ENCODE measurements at places on chromosomes 2 and 18.
A peak's percentile ranks its signal among the peaks of the same experiment; 100 is the strongest.

- DNase-seq, result peak; percentile 98
Observed at GRCh38 chr2:191866675-191867506, 20.0 kb upstream of the CAVIN2 start.

- DNase-seq, result no peak
Observed at GRCh38 chr2:19327496-19327895, 30.9 kb downstream of the OSR1 start.

GRCh38 chr2:33835911-33836310 lies 236.8 kb upstream of the FAM98A start:
- no peak for DNase-seq

DNA sequence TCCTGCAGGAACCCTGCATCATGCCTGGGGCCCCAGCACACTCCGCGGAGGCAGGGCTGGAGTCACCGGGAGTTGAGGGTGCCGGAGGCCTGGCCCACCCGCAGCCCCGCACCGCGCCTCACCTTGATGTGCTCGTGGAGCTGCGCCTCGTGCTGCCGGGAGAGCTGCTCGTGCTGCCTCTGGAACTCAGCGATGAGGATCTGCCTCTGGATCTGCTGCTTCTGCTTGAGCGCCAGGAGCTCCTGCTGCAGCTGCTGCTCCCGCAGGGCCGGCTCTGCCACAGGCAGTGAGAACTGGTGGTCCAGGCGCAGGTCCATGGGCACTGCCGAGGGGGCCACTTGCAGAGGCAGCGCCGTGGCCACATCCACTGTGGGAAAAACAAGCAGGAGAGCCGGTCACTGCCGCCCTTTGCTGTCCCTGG lies 211.1 kb downstream of the HDAC4 start:
- no peak for DNase-seq

GRCh38 chr18:51137026-51137729 lies 60.3 kb downstream of the MEX3C start:
- DNase-seq, result no peak

- DNase-seq, result peak; percentile 69
Observed at GRCh38 chr2:70984576-70985282, 6.3 kb downstream of the ANKRD53 start.

DNA sequence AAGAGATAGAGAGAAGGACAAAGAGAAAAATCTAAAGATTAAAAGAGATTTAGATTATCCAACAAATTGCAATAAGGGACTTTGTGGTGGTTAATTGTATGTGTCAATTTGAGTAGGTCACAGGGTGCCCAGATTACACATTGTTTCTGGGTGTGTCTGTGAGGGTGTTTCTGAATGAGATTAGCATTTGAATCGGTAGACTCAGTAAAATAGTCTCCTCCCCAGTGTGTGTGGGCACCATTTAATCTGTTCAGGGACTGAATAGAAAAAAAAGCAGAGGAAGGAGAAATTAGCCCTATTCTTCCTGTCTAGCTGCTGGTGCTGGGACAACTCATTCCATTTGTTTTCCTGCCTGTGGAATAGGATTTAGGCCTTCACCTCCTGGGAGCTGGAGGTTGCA lies 339.8 kb upstream of the EPHA4 start:
- no peak for DNase-seq

GRCh38 chr2:170276925-170277629 lies 99.1 kb downstream of the MYO3B start:
- no peak for DNase-seq

DNA sequence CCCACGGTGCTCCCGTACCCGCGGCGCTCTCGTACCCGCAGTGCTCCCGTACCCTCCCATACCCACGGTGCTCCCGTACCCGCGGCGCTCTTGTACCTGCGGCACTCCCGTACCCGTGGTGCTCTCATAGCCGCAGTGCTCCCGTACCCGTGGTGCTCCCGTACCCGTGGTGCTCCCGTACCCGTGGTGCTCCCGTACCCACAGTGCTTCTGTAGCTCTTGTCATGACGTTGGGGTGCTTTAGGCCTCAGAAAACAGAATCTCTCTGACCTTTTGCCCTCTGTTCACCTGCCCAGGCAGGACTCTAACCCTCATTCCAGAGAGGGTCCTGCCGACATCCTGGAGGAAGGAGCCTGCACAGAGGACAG lies 35.3 kb downstream of the SLC66A2 start:
- DNase-seq, result no peak

DNA sequence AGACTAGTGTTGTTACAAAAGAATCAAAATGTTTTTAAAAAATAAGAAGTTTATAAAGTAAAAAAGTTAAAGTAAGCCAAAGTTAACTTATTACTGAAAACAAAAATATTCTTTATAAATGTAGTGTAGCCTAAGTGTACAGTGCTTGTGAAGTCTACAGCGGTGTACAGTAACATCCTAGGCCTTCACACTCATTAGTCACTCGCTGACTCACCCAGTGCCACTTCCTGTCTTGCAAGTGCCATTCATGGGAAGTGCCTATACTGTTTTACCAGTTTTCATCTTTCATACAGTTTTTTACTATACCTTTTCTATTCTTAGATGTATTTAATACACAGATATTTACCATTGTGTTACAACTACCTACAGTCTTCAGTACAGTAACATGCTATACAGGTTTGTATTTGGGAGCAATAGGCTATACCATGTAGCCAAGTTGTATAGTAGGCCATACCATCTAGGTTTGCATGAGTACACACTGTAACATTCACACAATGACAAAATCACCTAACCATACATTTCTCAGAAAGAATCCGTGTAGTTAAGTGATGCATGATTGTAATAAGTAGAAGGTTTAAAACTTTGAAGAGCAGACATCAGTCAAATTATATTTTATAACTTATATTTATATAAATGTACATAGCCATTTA lies 13.4 kb downstream of the SERPINB7 start:
- DNase-seq, result peak; percentile 16

- DNase-seq, result no peak
Observed at GRCh38 chr2:197450465-197450864, 2.9 kb upstream of the COQ10B start.

DNA sequence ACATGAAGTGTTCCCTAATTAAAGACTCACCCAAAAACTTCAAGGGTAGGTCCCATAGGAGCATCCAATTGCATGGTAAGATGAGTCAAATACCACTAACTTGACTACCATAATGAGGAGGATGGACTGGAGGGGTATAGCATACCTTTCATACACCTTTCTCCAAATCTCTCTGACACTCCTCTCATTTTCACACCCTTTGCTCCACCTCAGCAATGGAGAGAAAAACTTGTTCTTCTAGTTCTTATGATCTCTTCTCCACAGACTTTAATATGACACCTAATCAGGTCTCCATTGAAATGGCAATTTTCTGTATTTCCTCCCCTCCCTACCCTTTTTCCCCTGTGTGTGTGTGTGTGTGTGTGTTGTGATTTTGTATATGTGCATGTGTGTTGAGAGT lies 41.1 kb upstream of the MAP2 start:
- DNase-seq, result no peak

DNA sequence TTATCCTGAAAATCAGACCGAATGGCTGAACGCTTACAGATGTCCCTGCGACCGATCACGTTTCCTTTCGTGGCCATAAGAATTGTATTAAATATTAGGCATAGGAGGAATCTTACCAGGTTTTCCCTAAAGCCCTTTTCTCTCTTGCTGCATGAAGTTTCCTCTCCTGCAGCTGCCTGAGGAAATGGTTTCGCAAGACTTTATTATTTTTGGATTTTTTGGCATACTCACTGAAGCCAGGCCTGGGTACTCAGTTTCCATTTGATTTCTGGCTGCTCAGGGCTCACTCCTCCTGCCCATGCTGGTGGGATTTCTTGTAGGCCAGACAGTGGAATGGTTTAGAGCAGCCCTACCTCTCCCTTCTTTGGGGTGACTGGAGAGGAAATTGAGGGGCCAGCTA lies 114.0 kb downstream of the KLHL29 start:
- DNase-seq, result peak; percentile 50

DNA sequence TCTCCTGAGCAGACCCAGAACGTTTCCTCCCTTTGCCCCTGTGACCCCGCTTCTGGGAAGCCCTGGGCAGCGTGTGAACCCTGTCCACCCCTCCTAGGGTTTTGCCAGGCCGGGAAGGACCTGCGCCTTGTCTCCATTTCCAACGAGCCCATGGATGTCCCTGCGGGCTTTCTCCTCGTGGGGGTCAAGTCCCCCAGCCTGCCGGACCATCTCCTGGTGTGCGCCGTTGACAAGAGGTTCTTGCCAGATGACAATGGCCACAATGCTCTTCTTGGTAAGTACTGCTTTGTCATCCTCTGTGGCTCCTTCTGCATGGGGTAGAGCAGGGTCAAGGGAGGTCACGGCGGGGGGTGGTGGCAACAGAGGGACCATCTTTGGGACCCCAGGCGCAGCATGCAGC lies 32.5 kb downstream of the GREB1 start:
- no peak for DNase-seq

Measured in lung microvascular endothelial cell (primary cell).